ENCODE measurements at places on chromosomes 2 and 18.

DNA sequence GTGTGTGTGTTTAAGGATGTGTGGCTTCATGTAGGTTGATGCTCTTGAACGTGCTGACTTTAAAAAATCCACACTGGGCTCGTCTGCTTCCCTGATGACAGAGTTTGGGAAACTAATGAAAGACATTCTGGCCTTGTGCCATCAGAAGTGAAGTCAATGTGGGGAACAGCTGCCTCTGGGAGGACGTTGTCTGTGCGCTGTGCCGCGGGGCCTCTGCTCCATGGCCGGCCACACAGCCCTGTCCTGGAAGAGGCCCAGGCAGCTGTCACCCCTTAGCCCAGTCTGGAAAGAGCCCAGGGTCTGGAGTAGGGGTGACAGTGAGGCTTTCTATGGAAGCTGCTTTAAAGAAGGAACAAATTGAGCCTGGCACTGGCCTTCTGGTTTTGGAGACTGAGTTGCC lies 155.8 kb downstream of the SH3RF3 start:
- no peak for DNase-seq

DNA sequence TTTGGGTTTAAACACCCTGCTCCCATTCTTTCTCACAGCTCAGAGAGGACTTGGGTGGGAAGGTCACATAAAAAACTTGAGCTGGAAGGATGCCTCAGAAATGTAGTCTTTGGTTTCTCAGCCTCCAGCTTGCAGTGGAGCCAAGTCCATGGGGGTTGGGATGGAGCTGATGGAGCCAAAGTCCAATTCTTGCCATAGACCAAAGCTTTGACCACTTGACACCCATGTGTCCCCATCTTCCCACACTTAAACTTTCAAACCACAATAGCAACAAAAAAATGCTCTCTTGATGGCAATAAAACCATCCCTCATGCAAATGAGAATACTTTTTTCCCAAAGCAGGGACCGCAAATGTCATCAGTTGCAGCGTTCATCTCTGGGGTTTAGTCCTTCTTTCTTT lies 14.7 kb upstream of the DAW1 start:
- DNase-seq: no peak

DNA sequence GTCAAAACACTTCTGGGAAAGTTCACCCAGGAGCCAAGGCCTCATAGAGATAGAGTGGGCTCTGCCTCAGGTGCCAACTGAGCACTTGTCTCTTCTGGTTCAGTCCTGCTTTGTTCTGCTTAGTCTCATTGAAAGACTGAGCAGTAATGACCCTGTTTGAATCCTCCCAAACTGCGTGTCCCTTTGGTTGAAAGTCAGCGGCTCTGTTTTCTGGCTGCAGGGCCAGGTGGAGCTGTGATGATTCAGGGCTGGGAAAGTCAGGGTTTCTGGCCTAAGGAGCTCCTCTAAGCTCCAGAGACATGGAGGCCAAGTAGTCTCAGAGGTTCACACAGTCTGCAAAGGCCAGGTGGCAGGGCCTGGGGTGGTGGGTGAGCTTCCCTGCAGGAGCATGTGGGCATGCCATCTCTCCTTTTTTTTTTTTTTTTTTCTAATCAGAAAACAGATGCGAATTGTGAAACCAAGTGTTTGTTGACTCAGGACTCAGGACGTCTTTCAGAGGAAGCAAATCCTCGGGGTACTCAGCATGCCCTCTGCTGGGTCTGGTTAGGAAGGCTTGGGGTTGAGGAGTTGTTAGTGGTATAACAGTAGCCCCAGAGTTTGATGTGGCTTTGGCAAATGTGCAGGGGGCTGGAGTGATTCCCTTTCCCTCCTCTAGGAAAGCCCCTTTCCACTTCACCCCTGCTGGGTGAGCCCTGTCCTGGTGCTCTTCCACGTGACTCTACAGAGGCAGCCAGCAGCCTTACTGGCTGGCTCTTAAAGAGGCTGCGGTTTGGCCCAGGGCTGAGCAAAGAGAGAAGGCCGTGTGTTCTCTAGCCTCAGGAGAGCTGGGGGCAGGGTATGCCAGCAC lies 38.3 kb downstream of the TMEM17 start:
- no peak for DNase-seq

GRCh38 chr18:49988733-49989132 lies 175.4 kb upstream of the ACAA2 start:
- DNase-seq: no peak

DNA sequence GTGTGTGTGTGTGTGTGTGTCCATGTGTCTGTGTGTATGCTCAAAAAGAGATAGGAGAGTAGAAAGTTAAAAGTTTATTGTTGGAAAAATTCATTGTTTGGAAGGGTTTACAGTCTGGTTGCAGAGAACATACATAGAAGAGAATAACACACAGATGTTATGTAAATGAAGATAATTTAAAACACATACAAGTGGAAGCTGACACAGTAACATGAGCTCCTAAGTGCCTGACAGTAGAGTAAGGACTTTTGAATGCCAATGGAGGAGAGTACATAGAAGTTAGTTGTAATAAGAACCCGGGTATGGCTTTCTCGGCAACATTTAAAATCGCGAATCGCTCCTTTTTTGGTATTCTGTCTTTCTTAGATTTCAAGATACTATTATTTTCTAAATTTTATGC lies 137.0 kb upstream of the FANCL start:
- no peak for DNase-seq

GRCh38 chr2:175187378-175187777 lies 5.9 kb upstream of the ATP5MC3 start:
- DNase-seq: no peak

DNA sequence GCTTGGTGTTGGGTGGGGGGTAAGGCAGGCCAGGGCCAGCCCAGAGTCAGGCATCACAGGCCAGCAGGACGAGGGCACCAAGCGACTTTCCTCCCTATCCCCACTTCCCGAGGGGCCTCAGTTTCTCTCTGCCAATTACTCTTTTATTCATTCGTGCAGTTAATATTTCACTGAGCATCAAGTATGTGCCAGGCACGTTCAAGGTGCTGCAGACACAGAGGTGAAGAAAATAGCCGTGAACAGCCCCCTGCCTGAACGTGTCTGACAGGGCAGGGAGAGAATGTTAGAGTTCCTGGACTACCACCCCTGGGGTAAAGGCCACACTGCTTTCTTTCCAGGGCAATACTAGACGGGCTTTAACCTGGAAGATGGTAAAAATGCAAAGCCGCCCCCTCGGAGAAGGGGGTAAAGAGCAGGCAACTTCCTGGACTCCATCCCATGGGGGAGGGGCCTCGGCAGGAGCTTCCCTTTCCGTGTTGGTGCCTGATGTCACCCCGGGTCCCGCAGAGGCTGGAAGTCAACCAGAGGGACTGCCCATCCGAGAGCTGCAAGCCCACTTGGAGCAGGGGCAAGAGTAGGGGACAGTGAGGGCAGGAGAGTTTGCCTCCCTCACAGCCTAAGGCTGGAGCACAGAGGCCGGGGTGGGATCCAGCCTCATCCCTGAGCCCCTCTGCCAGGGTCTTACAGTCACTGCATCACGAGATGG lies 47.1 kb downstream of the CENPO start:
- no peak for DNase-seq

DNA sequence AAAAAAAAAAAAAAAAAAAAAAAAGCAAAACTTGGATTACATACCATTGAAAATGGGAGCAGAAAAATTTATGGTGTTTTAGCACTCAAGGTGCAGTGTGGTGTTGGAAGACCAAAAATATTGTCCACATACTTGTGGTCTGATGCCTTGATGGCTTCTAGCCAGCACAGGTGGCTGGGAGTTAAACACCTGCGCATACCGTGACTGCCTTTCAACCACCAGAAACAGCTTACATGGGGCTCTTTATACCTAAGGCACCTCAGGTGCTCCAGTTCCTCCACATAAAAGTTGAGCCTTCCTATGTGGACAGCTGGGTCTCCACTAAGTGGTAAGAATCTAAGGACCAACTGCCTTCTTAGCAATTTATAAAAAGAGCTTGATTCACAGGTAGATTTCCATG lies 802.6 kb upstream of the CELF4 start:
- DNase-seq: no peak

DNA sequence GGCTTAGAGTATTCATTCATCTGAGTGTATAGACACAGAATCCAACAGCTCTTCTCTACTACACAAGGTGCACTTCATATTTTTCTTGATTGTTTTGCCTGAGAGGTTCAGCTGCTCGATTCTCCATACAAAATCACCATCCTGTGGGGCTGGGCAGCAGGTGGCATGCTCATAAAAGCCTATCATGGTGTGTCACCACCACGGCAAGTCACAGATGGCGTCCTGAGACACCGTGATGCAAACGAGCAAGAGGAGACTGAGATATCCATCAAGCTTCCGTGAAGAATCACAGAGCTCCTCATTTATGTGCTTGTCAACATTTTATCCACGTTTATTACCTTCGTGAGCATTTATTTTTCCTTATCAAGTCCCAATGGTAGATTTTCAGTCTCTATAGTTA lies 22.4 kb upstream of the NRP2 start:
- no peak for DNase-seq

GRCh38 chr2:44136252-44136651 lies 32.4 kb upstream of the PPM1B start:
- no peak for DNase-seq

DNA sequence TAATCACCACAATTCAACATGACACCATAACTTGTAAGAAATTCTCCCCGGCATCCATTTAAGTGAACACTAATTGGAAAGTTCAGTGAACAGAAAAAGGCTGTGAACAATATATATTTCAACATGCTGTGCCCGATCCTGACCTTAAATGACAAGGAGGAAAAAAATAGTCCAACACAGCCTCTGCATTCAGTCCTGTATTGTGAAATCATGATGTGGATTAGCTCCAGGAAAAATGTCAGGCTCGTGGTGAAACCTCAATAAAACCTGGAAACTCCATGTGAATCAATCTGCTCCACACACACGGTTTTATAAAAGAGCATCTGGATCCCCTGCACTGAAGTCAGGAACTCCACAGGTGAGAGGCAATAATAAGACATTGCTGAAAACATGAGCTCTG lies 145.4 kb upstream of the SPOPL start:
- DNase-seq: no peak

- DNase-seq: no peak
Measured at GRCh38 chr2:172283476-172283875, 143.9 kb upstream of the ITGA6 start.

GRCh38 chr2:42513252-42513918 lies 19.6 kb upstream of the KCNG3 start:
- DNase-seq: no peak

DNA sequence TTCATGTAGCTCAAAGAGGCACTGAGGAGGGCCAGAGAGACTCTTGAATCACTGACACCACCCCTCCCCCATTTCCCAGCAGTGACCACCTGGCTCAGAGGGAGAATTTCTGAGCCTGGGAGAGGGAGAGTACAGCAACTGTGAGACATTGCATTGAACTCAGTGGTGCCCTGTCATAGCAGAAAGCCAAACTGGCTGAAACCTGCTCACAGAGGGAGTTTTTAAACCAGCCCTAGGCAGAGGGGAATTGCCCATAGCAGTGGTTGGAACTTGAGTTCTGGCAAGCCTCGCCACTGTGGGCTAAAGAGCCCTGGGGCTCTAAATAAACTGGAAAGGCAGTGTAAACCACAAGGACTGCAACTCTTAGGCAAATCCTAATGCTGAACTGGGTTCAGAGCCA lies 243.1 kb downstream of the ADCYAP1 start:
- DNase-seq: no peak

DNA sequence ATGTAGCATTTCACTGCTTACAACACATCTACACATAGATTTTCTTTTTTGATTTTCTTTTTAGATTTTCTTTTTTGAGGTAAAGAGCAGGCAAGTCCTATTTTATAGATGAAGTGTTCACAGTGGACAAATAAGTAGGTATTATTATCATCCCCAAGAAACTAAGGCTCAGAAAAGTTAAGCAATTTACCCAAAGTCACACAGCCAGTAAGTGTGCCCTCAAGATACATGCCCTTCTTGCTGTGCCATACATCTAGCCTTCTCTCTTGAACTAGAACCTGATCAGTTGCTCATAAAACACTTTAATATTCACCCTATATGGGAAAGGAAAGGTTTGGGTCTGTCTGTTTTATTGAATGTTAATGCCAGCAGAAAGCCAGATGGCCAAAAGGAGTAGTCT lies 50.3 kb downstream of the DAPL1 start:
- DNase-seq: no peak

DNA sequence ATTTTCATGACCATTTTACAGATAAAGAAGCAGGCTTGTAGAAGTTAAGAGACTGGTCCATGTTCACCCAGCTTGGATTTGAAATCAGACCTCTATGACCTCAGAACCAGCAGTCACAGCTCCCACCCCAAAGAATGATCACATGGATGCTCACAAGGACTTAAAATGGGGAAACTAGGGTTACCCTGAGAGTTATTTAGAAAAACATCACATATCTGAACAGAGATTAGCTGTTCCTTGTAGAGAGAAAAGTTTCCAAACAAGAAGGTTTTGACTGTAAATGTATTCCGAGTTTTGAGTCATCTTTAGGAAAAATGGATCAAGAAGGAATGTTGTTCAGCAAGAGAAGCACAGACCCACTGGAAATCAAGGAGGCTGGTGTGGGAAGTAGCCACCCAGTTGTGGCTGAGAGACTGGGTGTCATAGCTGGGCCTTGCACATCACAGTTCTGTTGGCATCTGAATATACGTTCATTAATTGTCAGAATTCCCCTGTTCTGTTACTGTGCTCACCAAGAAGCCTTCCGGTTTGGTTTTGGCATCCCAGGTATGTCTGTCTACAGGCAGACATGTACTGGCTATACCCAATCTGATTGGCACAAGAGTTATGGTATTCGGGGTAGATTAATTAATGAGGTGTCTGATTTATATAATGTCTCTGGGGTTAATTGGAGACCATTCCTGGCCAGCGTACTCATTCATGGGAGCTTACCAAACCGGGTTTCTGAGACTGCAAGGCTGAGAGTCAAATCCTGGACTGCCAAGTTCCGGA lies 371.8 kb upstream of the SLC14A2 start:
- no peak for DNase-seq

GRCh38 chr18:26228562-26229260 lies 2.5 kb downstream of the TAF4B start:
- DNase-seq: no peak

GRCh38 chr2:43038034-43038695 lies 188.2 kb downstream of the ZFP36L2 start:
- no peak for DNase-seq

- no peak for DNase-seq
Measured at GRCh38 chr18:49020621-49021021, 69.9 kb upstream of the SMAD7 start.

DNA sequence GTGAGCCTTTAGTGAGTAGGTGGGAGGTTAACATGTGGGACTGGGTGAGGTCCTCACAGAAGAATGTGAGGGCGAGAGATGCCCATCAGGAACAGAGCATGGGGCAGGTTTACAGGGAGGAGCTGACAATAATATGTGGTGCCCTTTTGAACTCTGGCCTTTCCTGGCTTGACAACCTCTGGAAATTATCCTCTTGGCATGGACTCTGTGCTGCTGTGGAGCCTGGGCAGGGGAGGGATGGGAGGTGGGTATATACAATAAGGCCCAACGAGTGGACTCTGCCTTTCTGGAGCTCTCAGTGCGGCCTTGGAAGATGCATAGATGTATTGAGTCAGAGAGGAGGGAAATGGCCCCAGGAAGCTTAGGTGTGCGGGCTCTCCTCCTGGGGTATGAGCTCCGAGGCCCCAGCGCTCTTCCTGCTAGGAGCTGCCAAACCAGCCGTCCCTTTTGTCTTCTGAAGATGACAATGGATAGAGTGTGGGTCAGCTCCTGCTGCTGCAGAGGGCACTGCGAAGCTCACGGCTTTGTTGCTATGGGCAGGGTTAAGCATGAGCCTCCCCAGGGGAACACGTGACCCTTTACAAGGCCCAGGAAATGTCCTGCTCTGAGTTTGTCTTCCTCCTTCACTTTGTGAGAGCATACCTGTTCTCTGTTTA lies 8.7 kb upstream of the PSD4 start:
- DNase-seq: no peak
